ENCODE measurements at places on chromosomes 6 and 20.

DNA sequence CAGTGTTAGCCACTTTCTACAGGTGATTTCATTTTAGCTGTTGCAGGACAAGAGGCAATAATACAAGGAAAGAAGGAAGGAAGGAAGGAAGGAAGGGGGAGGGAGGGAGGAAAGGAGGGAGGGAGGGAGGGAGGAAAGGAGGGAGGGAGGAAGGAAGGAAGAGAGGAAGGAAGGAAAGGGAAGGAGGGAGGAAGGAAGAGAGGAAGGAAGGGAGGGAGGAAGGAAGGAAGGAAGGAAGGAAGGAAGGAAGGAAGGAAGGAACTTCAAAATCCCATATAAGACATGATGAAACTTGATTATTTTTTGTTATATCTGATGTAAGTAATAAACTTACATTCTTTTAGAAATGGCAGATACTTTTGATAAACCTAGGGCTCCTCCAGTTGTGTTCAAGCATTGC lies 83.6 kb downstream of the TFAP2B start:
- DNase-seq, result no peak

GRCh38 chr20:12072954-12073264 lies 155.2 kb downstream of the BTBD3 start:
- no peak for DNase-seq

GRCh38 chr6:149089510-149089909 lies 228.0 kb upstream of the TAB2 start:
- DNase-seq, result no peak

- no peak for DNase-seq
Measured at GRCh38 chr20:15528391-15529111, 1044.7 kb downstream of the KIF16B start.

DNA sequence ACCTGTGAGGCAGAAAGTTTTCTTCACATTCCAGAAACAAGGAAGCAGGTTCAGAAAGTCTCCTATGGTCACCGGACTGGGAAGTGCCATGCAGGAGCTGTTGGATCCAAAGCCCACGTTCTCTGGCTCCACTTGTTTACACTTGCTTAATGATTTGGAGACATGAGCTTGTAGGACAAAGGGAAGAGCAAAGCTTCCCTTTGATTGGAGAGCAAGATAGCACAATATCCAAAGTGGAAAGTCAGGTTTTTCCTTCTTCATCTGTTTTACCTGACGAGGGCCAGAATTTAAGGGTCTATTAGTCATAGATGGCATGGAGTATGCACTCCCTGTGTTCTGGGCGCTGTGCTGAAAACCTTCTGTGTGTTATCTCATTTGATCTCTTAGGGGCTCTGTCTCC lies 81.2 kb downstream of the PDE7B start:
- no peak for DNase-seq

DNA sequence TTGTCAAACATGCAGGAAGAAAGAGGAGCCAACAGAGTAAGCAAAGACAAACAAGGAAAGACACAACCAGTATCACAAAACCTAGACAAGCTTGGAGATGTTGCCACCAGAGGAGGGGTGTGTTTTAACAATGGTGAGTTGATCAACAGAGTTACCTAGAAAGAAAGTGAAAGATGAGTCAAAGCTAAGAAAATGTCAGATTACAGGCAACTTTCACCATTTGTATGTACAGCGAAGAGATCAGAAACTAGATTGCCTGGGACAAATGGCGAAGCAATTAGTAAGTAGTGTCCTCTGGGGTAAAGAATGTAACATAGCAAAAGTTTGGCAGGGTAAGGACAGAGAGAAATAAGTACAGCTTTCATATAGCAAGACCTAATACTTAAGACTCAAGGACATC lies 51.6 kb upstream of the POU3F2 start:
- DNase-seq, result no peak

- peak; percentile 38 for DNase-seq
Measured at GRCh38 chr6:138588805-138589434, 89.6 kb upstream of the NHSL1 start.

DNA sequence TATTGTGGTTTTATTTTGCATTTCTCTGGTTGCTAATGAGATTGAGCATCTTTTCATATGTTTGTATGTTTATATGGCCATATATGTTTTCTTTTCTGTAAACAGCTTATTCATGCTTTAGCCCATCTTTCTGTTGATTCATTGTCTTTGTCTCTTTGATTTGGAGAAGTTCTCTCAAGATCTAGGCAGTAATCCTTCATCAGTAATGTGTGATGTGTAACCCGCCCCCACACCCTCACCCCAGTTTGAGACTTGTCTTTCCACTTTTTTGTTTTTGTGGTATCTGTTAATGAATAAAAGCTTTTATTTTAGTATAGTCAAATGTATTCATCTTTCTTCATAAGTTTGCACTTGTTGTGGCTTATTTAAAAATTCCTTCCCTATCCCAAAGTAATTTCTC lies 26.0 kb downstream of the ZC3H12D start:
- no peak for DNase-seq

- no peak for DNase-seq
Measured at GRCh38 chr20:45758096-45758495, 33.6 kb downstream of the WFDC3 start.

DNA sequence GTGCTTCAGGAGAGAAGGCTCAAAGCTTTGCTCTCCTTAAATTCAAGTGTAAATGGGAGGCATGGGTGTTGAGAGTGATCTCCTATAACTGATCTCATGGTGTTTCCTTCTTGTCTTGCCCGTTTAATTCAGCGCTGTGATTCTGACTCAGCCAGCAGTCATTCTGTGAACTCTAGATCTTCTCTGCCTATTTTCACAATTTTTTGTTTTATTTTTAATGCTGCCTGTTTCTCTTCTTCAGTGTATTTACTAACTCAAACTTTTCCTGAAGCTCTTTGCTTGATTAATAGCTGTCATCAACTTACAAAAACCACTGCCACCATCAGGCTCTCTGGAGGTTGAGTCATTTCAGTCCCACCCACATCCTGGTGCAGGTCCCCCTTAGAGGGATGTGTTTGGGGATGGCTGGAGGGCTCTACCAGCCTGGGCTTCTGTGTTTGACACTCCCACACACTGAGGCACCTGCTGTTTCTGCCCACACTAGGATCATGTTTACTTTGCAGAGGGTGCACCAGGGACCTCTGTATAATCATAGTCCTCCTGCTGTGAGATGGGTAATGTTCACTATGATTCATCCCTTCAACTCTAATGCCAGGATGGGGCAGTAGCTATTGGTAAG lies 94.0 kb downstream of the SHLD1 start:
- peak; percentile 83 for DNase-seq

DNA sequence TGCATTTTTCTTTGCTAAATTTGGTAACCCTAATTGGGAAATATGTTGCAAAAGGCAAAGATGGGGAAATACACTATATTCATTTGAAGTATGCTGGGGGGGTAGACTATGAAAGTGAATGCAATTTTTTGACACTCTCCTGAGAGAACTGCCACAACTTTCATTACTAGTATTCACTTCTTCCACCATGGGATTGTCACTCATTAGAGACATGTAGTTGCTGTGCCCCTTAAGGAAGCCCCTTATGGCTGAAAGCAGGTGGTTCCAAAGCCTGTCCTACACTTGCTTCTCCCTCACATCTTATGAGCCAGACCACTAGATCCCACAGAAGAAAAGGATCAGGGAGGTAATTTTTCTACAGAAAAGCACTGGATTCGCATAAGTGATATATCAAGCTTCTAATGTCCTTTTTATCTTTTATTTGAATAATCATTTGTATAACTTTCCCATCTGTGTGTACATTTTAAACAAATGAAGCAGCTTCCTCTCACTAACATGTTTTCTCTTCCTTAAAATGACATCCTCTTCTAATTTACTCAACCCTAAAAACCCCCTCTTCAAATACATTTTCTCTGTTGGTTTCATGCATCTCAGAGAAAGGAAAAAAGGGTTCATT lies 83.8 kb downstream of the GCLC start:
- no peak for DNase-seq
